ENCODE measurements at places on chromosomes 6 and 20. TPM values are rescaled to one million over a fixed set of nuclear protein-coding genes. Genes with fewer than 3 reads are reported as not detected.

The RIMS1 gene
- 0.43 TPM for total RNA-seq

The WDR27 gene
- 46.9 TPM for total RNA-seq

The SDC4 gene
- 85.4 TPM for total RNA-seq

The F13A1 gene
- 56.8 TPM for total RNA-seq

The PPP1R14C gene
- total RNA-seq, result 28.9 TPM

DNA sequence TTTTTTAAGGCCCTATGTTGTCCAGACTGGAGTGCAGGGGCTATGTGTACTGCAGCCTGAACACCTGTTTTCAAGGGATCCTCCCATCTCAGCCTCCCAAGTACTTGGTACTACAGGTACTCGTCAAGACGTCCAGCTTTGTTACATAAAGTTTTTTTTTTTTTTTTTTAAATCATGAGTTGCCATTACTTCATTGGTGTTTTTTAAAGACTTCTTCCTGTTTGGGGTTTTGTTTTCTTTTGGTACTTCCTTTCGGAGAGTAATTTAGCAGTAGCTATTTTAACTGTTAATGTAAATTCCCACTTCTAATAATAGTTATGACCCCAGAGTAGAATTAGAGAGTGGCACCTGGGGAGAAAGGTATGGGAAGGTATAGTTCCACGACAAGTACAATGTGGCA lies 10.5 kb downstream of the ZNFX1 start:
- no peak for DNase-seq

DNA sequence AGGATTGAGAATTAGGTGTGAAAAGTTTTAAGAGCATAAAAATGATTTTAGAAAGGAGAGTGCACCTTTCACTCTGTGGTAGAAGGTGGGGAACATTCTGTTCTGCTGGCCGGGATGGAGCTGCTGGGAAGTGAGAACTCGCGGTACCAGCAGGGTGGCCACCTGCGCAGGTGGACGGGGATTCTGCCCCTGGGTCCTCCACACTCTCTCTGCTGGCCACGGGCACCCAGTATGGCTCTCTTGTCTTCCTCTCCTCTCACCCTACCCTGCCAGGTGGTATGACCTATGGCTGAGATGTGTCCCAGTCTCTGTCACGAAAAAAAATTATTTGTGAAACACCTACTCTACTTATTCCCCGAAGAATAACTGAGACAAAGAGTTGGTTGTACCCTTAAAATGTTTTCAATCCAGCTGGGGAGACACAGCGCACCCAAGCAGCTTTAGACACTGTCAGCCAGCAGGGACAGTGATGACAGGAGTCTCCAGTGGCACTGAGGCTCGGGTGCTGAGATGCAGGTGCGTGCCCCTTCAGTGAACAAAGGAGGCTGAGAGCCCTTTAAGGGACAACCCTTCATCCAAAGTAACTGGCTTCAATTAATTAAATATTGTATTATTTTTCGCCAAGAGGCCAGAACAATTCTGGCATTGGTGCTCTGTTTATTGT lies 195.4 kb downstream of the TBXT start:
- DNase-seq, result no peak

DNA sequence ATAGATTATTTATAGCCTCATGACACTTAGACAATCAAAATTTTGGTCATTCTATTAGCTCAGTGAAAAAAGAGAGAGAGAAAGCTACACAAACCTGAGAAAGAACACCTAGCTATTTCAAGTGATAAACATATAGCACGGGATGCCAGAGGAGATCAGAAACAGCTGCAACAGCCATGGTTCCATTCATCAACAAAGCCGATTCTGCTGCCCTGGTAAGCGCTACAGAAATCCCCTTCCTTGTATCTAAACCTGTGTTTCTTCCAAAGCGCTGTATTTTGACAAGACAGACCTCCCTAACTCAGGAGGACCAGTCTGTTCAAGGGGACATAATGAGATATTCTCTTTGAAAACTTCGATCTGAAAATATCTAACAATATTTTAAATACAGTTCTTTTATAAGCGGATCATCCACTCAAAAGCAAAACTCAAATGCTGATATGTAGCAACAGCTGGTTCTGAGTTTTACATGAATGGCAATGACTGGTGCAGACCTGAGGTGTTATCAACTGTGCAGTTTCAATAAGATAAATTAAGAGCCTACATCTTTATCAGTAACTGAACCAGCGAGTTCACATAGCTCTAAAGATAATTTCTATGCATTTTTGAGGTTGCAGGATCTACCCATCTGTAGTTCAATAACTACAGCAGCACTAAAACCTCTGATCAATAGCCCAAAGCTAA lies 447.8 kb downstream of the FRK start:
- no peak for DNase-seq

- DNase-seq, result no peak
Measured at GRCh38 chr6:40517654-40518053, 69.5 kb downstream of the LRFN2 start.

- DNase-seq, result no peak
Measured at GRCh38 chr6:139079018-139079417, 50.5 kb downstream of the ABRACL start.

DNA sequence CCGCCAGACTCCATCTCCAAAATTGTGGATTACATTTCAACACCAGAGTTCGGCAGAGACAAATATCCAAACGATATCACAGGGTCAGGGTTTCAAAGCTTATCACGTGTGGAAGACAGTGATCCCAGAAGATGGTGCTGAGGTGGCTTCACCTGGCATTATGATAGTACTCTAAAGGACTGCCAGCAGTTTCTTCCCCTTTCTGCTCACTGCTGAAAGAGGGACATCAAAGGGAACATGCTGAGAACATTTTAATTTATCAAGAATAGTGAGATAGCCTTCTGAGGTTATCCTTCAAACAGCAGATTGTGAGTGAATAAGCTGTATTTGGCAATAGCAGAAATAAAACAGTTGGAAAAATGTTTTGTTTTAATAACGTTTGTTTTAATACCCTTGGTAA lies 79.7 kb downstream of the FIG4 start:
- DNase-seq, result no peak

GRCh38 chr6:135129136-135129856 lies 51.8 kb upstream of the MYB start:
- no peak for DNase-seq

GRCh38 chr6:108764580-108764950 lies 83.7 kb upstream of the ARMC2 start:
- DNase-seq, result no peak
